Lung (tissue), 17 donors: ENCODE measurements at places on chromosomes 5 and 9.

GRCh38 chr9:12838546-12838945, 63.7 kb downstream of the LURAP1L start:
- DNase-seq, result no peak

DNA sequence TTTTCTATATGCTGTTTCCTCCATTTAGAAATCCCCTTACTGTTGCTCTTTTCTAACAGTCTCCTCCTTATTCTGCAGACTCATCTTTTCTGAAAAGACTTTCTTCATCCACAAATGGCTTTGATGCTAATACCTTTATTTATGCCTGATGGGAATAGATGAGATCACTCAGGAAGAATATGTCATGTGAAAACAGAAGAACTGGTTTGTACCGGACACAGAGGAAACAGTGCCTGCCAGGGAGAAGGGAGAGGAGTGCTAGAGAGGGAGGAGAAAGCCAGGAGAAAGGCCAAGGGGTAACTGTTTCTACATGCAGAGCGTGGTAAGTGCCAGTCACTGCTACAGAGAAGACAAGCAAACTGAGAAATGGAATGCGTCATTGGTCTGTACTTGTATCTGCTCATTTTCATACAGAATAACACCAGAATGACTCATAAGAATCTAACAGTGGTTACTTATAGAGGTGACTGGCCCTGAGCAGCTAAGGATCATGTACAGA, 45.9 kb upstream of the PJA2 start:
- peak; percentile 45 for DNase-seq

GRCh38 chr9:127418037-127418471, 6.1 kb upstream of the ZNF79 start:
- no peak for DNase-seq

- DNase-seq, result no peak
Observed at GRCh38 chr5:167608390-167609272, 682.8 kb upstream of the WWC1 start.

GRCh38 chr9:14127656-14128055, 186.3 kb downstream of the NFIB start:
- DNase-seq, result no peak
